ENCODE measurements at places on chromosomes 4 and X.

- DNase-seq: no peak
These were observed 9.6 kb upstream of the C4orf36 start for GRCh38 chr4:86901864-86902263.

DNA sequence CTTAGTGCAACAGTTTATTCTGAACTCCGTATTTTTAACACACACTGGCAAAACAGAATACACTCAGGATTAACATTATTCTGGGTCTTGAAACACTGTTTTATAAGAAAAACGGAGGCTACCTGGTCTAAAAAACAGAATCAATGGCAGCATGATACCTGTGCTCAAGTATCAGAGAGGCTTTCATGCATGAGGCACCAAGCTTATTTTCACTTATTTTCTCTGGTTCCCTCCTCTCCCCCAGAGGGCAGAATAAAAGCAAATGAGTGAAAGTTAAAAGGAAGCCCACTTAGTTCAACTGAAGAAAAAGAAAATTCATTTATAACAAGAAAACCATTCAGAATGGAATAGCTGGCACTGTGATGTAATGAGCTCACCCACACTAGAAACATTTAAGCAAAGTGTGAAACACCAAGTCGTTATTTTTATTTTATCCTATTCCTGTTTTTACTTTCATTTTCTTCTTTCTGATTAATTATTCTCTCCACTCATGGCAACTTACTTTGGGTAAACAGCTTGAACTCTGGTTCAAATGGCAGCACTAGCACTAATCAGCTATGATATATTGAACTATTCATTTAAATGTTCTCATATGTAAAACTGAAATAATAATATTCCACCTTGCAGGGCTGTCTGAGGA, 211.8 kb downstream of the PPP3CA start:
- no peak for DNase-seq

DNA sequence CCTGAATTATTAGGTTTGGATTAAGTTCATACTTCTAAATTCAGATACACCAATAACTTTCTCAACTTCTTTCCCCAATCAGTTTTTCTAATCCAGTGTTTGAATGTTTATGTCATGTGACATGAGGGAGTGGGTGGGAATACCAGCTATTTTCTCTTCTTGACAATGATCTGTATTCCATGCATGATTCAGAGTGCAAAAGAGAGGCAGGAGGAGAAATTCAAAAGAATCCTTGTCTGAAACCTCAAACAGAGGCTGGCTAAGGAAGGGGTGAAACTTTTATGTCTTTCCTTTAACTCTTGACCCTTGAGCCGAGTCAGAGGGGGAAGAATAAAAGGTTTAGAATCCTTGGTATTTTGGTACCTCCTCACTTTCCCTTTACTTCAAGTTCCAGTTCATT, 544.7 kb downstream of the SPRY1 start:
- DNase-seq: no peak

- DNase-seq: no peak
These were observed 44.9 kb downstream of the SH3KBP1 start for GRCh38 chrX:19842542-19842941.

- no peak for DNase-seq
These were observed 9.8 kb upstream of the TIGD2 start for GRCh38 chr4:89101256-89102161.

DNA sequence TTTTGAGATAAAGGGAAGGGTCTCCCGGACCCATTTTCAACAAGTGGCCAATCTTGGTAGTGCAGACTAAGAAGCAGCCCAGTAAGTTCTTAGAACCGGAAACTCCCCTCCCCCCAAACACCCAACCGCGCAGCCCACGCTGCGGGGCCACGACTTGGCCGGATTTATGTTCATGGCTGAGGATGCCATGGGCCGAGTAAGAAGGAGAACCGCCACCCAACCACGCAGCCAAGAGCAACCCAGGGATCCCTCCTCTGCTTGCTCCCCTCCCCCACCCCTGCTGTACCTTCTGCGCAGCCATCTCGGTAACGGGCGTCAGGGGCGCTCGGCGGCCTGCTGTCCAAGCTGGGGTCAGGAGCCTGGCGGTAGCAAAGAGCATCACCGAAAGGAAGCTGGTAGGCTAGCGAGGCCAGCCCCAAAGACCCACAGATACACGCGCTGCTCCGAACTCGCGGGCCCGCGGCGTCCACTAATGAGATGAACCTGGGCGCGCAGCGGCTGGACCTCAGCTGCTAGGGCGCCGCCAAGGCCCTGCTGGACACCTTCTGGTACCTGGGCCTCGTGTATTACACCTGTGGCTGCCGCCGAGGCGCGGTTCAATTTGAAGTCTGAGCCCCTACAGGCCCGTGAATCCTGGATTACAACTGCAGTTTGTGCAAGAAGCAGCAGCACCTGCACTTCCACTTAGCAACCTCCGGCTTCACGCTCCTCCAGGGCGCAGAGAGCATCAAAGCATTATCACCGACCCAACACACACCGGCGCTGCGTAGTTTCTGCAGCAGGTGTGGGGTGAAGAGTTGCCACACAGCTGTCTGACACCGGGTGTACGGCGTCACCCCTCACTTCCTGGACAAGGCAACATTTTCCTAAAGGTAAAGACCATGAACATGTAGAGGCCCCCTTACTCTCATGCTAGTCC, 63.4 kb downstream of the NUDT10 start:
- no peak for DNase-seq

- DNase-seq: no peak
These were observed 3.9 kb downstream of the BST1 start for GRCh38 chr4:15706646-15707362.

- no peak for DNase-seq
These were observed 4.8 kb upstream of the HGFAC start for GRCh38 chr4:3436798-3437581.

DNA sequence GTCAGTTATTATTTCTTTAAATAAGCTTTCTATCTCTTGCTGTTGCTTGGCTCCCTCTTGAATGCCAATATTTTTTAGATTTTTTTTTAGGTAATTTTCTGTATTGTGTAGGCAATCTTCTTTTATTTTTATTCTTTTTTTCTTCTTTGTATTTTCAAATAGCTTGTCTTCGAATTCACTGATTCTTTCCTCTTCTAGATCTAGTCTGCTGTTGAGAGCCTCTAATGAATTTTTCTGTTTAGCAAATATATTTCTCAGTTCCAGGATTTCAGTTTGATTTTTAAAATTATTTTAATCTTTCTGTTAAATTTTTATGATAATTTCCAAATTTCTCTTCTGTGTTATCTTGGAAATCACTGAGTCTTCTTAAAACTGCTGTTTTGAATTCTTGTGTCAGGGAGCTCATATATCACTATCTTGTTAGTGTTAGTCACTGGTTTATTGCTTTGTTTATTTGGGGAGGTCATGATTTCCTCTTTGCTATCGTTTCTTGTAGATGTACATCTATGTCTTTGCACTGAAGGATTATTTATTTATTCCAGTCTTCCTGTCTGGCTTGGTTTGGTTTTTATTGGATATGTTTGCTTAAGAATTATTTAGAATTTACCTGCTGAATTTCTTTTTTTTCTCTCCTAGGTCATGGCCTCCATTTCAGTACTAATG, 39.9 kb upstream of the GPRIN3 start:
- no peak for DNase-seq

GRCh38 chr4:173277340-173277739, 56.8 kb downstream of the HMGB2 start:
- DNase-seq: no peak

GRCh38 chr4:146159384-146160058, 16.0 kb upstream of the LSM6 start:
- no peak for DNase-seq
